Effector memory CD4-positive, alpha-beta T cell (primary cell): ENCODE measurements at places on chromosomes 12 and 14.

DNA sequence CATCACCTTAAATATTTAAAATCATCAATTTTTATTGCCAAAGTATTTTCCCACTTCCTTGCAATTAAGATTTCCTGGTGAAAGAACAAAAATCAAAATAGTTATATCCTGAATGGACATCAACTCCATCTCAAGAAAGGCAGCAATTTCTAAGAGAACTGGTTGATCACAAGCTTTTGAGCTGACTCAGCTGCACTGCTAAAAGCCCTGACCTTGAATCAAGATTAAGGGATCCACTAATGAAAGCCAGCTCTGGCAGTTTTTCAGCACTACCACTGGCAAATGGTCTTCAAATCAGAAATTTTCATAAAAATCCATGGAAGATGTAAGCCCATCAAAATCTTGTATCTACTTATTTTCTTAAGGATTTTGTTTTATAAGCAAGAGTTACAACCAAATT is 123.4 kb downstream of the SLC6A15 start:
- DNase-seq, result no peak

DNA sequence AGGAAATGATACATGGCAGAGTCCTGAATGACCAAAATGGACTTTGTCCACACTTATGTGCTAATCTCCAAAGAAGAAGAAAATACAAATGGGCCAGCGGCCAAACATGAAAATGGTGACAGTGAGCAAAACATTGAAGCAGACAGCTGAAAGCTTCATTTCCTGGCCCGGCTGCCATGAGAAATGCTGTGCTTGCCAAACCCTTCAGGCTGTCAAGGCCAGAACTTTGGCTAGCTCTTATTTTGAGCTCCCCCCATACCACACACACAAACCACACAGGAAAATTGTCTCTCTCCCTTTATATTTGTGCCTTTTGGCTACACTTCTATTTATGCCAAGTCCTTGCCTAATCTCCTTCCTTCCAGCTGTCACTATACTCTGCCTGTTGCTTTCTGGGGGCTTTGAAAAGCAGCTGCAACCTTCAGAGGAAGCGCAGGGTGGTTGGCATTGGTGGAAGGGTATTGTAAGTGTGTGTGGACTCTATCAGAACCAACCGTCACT is 323.8 kb downstream of the RAD51B start:
- DNase-seq, result no peak

- DNase-seq, result no peak
These were observed 13.9 kb downstream of the ANKRD9 start for GRCh38 chr14:102495491-102496330.

- no peak for DNase-seq
These were observed 137.1 kb downstream of the HMGA2 start for GRCh38 chr12:65961190-65962035.

DNA sequence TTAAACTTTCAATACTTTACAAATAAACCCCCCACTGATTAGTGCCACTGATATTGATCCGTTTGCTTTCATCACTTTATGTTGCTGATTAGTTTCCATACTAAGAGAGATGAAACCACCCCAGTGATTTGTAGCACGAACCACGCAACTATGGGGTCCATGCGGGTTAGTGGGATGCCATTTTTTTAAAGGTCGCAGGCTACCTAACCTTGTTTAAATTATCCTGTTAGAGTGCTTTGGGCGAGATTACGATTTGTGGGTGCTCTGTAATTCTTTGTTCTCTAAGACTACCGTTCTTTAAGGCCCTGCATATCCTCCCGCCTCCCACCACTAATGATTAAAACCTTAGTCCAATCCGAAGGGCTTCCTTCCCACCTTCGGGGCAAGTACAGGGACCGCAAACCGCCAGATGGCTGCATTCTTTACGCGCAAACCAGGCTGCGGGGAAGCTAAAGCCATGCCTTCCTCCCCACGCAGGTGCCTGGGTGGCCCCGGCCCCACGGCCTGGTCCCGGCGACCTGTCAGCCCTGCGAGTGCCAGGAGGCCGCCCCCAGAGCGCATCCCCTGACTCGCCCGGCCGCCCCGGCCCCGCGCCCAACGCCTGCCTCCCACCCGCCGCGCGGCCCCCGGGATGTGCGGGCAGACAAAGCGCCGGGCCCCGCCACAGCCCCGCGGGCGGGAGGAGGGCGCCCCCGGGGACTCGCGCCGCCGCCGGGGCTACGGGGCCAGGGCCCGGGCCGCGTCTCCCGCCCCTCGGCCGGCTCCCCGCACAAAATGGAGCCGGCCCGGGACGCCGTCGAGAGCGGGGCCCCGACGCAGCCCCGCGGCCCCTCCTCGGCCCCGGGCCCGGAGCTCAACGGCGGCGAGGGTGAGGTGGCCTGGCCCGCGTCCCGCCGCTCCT is 759 bp downstream of the NFYB start:
- DNase-seq, result peak; percentile 29

- no peak for DNase-seq
These were observed 1.1 kb downstream of the SCAF11 start for GRCh38 chr12:45989287-45989686.

- DNase-seq, result no peak
These were observed 29.3 kb downstream of the PRKCH start for GRCh38 chr14:61350427-61351270.

- DNase-seq, result no peak
These were observed 118.4 kb upstream of the NCOR2 start for GRCh38 chr12:124685689-124686369.

GRCh38 chr12:38544330-38545066 is 227.9 kb downstream of the ALG10B start:
- no peak for DNase-seq

- DNase-seq, result no peak
These were observed 56.5 kb upstream of the GZMB start for GRCh38 chr14:24690492-24690891.

- no peak for DNase-seq
These were observed 7.8 kb upstream of the NXPH4 start for GRCh38 chr12:57208631-57209282.

DNA sequence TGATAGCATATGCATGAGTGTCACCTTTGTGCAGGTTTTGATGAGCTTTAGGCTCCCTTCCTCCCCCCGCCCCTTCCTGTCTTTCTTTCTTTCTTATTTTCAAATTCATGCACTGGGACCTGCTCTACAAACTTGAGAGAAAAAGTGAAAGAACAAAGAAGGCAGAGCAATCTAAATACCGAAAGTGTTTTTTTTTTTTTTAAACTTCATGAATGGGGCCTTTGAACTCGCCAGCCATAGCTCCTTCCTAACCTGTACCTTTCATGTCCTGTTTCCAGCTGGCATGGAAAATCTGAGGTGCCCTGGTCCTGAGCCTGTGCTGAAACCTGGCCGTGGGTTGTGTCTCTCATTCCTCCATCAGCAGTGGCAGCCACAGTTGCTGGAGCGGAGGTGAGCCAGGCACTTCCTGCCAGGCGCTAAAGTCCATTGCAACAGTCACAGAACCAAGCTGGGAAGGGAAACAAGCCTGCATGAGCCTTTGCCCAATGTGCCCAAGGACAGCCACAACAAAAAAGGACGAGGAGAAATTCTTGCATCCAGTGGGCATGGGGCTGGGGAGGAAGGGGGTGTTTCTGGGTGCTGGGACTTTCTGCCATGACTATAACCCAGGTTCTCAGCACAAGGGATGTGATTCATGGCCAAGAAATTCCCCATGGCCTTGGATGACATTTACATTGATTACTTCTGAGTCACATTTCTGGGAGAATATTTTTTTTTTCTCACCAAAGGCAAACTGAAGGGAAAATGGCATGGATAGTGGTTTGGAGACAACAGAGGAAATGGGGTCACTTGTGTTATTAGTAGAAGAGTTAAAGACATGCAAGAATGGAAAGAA is 102.7 kb downstream of the TMEM30B start:
- DNase-seq, result no peak

- DNase-seq, result no peak
These were observed 192.3 kb downstream of the ANO4 start for GRCh38 chr12:100986595-100987547.

GRCh38 chr12:112447106-112447505 is 28.4 kb downstream of the PTPN11 start:
- no peak for DNase-seq

GRCh38 chr14:75299059-75299458 is 20.4 kb downstream of the FOS start:
- no peak for DNase-seq
